HS-27A (cell line): ENCODE measurements at places on chromosomes 1 and 21.
A peak's percentile ranks its signal among the peaks of the same experiment; 100 is the strongest.

DNA sequence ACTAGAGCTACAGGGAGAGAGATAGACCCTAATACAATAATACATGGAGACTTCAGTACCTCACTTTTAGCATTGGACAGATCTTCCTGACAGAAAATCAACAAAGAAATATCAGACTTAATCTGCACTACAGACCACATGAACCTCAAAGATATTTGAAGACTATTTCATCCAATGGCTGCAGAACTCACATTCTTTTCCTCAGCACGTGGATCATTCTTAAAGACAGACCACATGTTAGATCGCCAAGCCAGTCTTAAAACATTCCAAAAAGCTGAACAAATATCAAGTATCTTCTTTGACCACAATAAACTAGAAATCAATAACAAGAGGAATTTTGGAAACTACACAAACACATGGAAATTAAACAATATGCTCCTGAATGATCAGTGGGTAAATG, 576.0 kb downstream of the KIF26B start:
- no peak for DNase-seq

DNA sequence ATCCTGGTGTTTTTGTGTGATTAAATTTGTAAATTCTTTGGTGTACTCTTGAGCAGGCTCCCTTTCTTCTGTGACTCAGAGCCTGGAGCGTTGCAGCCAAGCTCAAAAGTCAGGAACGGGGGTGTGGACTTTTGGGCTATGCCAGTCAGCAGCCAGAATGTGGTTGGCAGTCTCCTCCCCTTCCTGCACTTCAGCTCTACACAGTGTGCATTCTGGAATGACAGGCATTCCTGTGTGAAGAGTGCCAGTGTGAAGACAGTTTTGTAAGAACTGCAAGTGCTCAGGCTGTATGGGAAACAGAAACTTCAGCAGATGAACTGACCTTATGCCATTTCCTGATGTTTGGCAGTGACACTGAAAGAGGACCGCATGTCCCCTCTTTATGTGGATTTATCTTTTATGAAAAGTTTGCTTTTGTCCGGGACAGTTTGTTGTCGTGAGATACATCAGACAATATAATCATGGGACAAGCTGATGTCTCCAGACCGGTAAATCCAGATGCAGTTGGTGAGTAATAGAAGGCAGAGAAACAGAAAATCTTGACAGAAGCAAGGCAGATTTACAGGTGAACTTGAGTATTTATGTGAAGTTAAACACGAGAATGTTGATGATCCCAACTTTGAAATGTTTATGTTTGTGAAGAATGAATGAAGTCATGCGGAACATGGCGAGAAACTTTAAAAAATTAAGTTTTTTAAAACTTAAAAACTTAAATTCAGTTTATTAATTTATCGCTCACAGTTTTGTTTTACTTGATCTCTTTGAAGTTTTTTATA, 67.7 kb upstream of the RCC1 start:
- peak; percentile 98 for DNase-seq

DNA sequence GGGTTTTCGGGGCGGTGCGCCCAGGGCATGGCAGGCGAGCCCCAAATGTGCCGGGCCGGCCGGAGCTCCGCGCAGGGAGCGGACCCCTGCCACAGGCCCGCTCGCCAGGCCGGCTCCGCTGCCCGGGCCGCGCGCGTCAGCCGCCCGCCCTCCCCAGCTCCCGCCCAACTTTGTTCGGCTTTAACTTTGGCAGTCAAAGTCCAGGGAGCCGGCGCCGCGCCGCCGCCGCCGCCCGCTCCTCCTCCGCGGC, 488 bp downstream of the SLC35D1 start:
- no peak for DNase-seq

GRCh38 chr1:112544011-112544688, 35.4 kb downstream of the WNT2B start:
- DNase-seq = peak; percentile 84

DNA sequence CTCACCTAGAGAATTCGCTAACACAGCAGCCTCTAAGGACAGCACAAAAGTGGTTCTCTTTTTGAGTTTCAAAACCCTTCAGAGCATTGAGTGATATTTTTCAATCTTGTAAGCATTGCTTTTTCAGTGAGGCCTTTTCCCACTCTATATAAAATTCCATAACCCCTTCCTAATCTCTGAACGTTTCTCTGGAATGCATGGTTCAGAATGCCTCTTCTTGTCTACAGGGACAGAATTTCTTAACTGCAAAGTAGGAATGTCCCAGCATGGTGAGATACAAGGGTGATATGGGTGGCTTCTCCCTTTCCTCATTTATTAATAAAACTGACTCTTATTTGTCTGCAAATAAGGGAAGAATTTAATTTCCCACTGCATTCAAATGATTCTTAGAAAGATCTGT, 377.9 kb downstream of the LTN1 start:
- DNase-seq = no peak
